Metanephros (tissue), 2 donors: ENCODE measurements at places on chromosomes 11 and 22. TPM values are rescaled to one million over a fixed set of nuclear protein-coding genes. Genes with fewer than 3 reads are reported as not detected.

The ZDHHC13 gene
- total RNA-seq: 14.9 TPM

The TUBA8 gene
- 8.2 TPM for total RNA-seq

The TNNT3 gene
- total RNA-seq: 410 TPM

The VPREB3 gene
- total RNA-seq: 0.99 TPM

The BEST1 gene
- 1.9 TPM for total RNA-seq

The ART5 gene
- 1.8 TPM for total RNA-seq

The P2RY2 gene
- total RNA-seq: 6.0 TPM

The CARNS1 gene
- 8.8 TPM for total RNA-seq

The SCUBE1 gene
- 10.7 TPM for total RNA-seq

The RAB36 gene
- total RNA-seq: 12.9 TPM

The P2RY6 gene
- 1.5 TPM for total RNA-seq

The GGT5 gene
- 12.1 TPM for total RNA-seq

The NXPE2 gene
- total RNA-seq: 0.70 TPM

The LRRC74B gene
- total RNA-seq: not detected

The RASD2 gene
- total RNA-seq: 1.2 TPM

The ARFGAP2 gene
- 122 TPM for total RNA-seq

The MS4A1 gene
- 1.3 TPM for total RNA-seq

The SNAP29 gene
- 12.1 TPM for total RNA-seq

The DUSP18 gene
- total RNA-seq: 10.0 TPM

The AMBRA1 gene
- 46.8 TPM for total RNA-seq

The VPREB1 gene
- 1.2 TPM for total RNA-seq

The CSKMT gene
- 8.9 TPM for total RNA-seq
